ENCODE measurements at places on chromosomes 6 and 20.

- no peak for DNase-seq
Measured at GRCh38 chr6:24381476-24382219, 21.1 kb upstream of the MRS2 start.

DNA sequence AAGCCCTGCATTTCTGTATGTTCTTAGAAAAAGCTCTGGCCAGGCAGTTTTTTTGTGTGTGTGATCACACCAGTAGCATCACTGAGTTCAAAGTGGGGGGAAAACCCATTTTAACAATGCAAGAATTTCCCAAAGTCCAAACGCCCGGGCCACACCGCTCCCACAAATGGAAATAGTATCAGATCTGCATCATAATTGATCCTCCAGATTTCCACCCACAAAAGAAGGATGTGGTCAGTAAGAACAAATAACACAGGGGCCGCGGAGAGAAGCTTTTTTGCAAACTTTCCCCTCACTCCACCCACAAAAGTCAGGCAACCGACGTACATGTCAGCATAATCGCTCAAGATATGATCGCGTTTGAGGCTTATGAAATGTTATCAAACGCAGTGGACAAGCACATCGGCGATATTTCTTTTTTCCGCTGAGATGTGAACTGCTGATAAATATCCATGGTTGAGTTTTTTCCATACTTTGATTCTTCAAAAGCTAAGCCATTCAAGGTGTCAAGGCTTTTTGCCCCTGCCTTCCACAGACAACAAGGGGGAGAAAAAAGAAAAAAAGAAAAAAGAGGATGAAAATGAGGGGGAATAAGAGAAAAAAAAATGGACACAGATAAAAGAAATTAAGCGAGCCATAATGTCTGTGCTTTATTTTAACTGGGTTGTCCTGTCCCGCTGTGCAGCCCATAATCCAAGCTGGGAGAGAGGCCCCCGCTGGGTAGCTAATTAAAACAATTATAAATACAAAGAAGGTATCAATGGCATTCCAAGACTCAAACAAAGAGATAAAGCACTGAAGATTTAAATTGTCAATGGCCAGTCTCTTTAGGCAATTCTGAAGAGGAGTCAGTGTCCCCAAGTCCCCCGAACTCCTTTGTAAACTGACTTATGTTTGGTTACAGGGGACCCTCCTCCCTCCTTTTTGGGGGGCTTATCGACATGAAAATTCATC, 143.5 kb downstream of the ZFP64 start:
- DNase-seq = peak; percentile 82

DNA sequence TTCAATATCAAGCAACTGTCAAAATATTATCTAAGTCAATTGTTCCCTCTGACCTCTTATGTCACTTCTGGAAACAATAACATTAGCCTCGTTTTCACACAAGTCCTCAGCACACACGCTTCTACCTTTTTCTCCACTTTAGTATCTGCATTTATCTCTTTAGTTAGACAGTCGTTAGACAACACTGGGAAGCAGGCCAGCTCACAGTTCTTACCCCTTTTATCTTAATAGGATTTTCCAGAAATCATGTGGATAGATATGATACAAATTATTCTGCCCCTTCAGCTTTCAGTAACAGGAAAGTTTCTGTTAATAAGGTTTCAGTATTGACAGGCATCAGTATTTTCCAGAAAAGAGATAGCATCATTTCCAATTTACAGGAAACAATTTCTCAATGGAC, 25.9 kb upstream of the HAO1 start:
- DNase-seq = no peak

- no peak for DNase-seq
Measured at GRCh38 chr6:92110403-92110802, 1309.0 kb downstream of the EPHA7 start.

DNA sequence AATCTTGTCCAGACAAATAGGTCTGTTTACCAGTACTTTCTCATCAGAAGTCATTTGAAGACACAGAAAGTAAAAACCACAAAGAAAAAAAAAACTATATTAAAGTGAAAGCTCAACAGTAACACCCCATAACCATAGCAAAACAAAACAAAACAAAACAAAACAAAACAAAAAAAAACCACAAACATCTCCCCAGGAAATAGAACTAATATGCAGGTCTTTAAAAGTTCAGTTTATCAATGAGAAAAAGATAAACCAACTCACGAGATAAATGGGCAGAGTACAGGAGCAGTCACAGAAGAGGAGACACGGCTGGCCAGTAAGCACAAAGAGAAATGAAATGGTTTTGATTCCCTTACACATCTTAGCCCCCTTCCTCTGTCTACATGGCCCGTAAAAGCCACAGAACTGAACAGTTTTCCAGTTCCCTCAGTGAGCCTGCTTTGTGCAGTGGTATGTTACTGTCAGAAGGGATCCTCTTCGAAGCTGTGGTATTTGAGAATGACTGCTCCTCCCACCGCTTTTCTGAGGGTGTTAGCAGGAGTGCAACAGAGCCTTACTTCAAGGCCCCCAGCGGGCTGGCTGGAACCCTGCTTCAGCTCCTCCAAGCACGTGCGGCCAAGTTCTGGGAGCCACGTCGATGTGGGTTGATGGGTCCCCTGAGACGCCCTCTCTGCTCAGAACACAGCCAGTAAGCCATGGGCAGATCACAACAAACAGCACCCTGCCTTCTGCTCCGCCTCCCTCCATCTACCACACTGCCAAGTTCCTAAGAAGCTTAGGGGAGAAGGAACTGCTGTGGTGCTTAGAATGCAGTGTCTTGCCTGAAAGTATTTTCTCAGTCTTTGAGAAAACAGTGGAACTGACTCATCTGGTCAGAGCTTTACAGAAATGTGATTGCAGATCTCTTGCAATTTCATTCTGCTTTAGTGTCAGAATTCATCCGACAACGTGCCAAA, 14.0 kb downstream of the UST start:
- DNase-seq = peak; percentile 72

GRCh38 chr6:114421199-114421598, 78.4 kb upstream of the HS3ST5 start:
- DNase-seq = no peak

DNA sequence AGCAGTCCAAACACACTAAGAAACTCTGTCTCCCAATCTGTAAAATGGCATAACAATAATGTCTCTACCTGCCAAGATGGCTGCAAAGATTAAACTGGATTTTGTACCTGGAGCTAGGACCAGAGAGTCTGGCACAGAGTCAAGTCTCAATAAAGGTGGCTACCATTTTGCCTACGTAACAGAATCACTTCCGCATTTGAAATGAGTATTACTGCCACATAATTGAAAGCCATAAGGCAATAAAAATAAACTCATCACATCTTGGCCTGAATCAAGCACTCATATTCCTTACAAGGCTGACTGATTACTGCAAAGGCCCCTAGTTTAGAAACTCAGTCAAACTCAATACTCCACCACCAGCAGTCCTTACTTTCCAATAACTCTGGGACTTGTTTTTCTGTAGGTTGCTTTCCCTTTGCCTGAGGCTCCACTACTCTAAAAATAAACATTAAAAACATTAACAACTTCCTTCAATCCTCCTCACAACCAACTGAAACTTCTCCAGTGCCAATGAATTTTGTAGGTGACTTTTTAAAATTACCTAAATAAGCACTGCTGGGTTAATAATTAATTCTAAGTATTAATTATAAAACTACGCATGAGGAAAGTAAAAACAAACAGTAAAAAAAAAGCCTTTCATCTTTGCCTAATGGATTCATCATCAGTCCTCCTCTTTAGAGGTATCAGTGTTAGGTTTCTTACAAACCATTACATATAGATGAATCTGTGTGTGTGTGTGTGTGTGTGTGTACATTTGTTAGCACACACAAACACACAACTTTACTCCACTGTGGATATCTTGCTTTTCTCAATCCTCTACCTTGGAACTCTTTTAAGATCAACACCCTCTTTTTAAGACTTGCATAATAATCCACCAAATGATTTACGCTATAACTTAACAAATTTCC, 3.7 kb downstream of the KIF16B start:
- no peak for DNase-seq

GRCh38 chr20:7926767-7927166, 13.5 kb downstream of the HAO1 start:
- DNase-seq = peak; percentile 23

GRCh38 chr6:138450445-138450844, 46.4 kb downstream of the HEBP2 start:
- DNase-seq = no peak

GRCh38 chr20:56424931-56425330, 12.9 kb downstream of the CASS4 start:
- no peak for DNase-seq

DNA sequence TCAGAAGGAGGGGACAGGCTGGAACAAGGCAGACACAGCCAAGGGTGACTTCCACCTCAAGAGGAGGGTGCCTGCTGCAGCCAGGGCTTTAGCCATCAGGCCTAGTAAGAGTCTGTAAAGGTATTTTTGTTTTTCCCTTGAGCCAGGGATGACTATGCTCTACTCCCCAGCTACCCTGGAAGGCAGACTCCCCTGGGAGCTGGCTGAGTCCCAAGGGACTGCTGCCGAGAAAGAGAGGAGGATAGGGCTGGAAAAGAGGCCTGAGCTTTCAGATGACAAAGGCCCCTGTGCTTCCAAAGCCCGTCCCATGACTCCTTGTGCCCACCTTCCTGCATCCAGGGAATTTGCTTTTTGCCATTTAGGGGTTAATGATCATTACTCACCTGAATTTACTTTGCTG, 14.0 kb upstream of the GSTA4 start:
- no peak for DNase-seq

DNA sequence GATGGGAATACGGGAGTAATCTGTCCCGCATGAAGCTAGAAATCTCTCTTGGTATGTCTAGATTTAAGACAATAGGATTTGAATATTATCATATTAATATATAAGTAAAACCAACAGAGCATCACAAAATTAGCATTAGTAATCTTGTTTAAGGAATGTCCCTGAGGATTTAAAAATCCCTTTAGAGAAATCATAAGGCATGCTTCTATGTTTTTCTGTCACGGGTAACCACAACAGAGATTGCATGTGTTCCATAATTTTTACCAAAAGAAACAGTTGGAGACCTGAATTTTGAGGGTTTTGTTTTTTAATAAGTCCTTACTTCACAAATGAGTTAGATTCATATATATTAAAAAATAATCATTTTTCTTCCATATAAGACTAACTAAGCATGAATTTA, 146.8 kb downstream of the GJA1 start:
- DNase-seq = no peak

GRCh38 chr6:140044626-140045025, 670.2 kb upstream of the CITED2 start:
- no peak for DNase-seq

DNA sequence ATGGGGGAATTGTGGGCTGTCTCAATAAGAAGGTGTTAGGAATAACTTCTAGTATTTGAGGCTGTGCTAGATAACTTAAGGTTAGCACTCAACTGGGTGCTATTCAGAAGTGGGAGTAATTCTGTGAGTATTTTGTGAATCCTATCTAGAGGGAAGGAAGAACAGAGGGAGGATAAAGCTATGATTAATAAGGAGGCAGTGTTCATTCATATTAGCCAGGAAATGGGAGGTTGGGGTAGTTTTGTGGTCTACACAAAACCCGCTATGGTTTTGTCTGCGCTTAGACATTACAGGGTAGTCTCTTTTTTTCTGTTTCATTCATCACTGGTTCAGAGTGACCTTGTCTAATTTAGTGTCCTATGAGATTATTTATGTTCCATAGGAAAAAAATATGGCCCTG, 341.0 kb downstream of the ARHGAP18 start:
- no peak for DNase-seq

DNA sequence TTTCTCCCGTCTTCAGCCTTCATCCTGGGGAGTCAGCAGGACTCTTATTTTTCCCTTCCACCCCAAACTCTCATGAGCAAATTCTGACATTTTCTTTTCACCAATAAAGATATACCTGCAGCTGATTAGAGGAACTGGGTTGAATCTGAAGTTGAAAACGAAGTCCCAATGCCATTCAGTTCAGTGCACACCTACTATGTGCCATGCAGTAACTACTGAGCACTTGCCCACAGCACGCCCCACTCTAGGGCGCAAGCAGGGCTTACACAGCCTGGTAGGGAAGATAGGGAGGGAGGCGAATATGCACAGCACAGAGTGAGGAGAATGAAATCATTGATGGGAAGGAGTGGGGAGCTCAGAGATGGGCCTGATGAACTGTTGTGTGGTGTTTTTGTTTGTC, 401.6 kb downstream of the CDC5L start:
- DNase-seq = no peak

DNA sequence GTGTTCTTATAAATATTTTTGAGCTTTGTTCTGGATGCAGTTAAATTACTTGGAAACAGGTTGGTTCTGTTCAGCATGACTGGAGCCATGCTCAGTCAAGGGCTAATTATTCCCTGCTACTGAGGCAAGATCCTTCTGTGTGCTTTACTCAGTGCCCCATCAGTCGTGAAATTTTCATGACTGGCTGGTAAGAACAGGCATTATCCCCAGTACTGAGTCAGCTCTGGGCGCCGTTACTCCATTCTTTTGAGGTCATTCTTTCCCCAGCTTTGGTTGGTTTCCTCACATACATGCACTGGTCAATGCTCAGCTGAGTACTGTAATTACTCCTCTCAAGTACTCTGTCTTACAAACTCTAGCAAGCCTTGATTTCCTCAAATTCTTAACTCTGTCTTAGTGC, 71.3 kb downstream of the CDKAL1 start:
- no peak for DNase-seq

- DNase-seq = no peak
Measured at GRCh38 chr6:106069478-106069877, 16.7 kb upstream of the PRDM1 start.

All from non-pigmented ciliary epithelial cell (primary cell).